ENCODE measurements at places on chromosomes 3 and 15.

DNA sequence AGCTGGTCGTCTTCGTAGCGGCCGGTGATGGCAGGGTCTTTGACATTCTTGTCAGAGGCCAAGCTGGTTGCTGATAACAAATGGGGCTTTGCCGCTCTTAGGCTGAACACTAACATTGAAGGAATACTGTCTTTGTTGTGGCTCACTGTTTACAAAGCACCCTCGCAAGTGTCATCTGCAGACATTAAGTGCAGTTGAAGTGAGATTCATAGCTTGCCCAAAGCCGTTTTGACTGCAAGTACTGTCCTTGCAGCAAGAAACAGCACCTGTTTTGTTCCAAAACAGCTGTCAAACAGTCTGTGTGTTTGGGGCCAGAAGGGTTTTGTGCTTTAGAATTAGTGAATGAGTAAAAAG, 568 bp downstream of the SENP2 start:
- DNase-seq: no peak

DNA sequence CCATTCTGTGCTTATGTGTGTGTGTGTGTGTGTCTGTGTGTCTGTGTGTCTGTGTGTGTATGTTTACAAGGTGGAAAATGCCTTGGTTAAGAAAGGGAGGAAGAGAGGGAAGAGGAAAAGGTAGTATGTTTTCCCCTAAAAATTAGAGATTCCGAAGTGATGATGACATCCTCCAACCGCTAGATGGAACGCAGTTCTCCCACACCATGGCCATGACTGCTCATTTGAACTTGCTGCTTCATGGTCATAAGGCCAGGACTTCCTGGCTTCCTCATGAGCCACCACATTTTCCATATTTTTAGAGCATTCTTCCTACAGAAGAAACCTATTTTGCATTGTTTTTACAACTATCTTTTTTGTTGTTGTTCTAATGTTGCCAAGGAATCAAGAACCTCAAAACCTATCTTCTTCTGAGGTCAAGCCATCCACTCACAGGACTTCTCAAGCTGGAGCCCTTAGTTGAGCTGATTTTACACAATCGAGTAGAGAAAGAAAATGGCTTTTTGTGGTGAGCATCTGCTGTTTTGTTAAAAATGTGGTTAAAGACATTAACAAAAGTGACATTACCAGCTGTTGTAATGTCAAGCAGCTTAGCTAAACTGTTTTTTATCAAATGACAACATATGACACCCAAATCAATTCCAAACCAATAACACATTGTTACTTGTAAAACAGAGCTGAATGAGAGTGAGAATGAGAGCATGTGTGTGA, 1091.0 kb downstream of the FHIT start:
- DNase-seq: no peak

- DNase-seq: no peak
Observed at GRCh38 chr3:64176461-64176996, 48.7 kb downstream of the PRICKLE2 start.

DNA sequence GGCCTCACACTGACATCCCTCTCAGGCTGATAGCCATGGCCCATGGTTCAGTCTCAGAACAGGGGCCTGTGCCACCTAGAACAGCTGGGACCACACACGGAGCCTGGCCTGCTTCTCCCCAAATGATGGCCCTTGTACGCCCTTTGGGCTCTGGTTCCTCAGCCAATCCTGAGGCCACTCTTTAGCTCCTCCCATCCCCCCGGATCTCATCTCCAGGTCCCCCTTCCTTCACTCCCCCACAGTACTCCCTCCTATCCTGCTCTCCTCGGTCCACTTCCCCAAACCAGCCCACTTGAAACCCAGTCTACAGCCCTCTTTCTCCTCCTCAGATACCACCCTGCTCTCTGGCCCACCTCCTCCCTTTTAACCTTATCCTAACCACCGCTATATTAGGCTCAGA, 17.8 kb upstream of the ZFYVE19 start:
- no peak for DNase-seq

DNA sequence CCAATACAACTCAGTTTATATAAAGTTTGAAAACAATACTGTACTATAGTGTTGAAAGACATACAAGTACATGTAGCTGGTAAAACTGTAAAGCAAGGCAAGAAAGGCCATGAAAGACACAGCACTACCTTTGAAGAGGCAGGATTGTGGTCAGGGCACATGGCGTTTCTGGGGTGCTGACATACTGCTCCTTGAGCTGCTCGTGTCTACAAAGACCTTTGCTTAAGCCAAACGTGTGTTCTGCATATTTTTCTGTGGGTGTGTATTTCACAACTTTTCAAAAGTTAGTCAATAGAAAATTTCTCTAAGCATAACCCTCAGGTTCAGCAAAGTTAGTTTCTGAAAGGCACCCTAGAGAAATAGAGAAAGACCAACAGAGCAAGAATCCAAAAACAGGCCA, 14.1 kb upstream of the TOPAZ1 start:
- DNase-seq: no peak

GRCh38 chr3:184308744-184309143, 5.7 kb upstream of the EIF4G1 start:
- DNase-seq: no peak

- no peak for DNase-seq
Observed at GRCh38 chr3:151459358-151459757, 1.5 kb downstream of the IGSF10 start.
